ENCODE measurements at places on chromosomes 2 and 18.

DNA sequence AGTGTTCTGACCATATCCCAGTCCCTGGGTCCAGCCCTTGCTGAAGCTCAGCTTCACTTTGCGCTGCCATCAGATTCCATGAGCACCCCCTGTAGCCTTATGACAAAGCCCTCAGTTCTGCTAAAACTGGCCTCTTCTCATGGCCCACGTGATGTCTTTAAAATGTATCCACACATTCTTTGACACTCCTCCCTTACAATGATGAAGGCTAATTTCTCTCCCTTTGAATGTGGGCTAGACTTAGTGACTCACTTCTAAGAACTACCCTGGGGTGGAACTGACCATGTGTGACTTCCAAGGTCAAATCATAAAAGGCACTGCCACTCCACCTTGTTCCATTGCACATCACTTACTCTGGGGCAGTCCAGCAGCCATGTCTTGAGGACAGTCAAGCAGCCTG, 45.4 kb upstream of the GORASP2 start:
- DNase-seq = no peak

GRCh38 chr2:97948926-97949325, 46.8 kb downstream of the TMEM131 start:
- no peak for DNase-seq

- no peak for DNase-seq
These were observed 61.5 kb downstream of the G6PC2 start for GRCh38 chr2:168962636-168963035.

- DNase-seq = no peak
These were observed 17.2 kb downstream of the SULT1C2 start for GRCh38 chr2:108305901-108306300.

DNA sequence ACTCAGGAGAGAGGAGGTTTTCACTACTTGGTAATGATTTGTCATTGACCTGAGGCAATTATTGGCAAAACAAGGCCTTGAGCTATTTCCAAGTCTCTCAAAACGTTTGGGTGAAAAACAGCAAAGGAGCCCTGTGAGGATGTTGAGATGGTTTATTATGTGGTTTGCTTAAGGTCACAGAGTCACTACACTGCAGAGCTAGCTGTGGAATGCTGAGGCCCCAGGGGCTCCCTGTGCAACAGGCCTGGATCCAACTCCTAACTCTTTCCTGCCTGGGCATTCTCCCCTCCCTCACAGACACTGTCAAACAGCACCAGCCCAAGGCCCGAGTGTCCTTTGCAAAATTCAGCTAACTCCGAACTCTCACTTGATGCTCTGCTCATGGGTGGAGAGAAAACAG, 754.6 kb upstream of the SOX11 start:
- no peak for DNase-seq

GRCh38 chr2:54773838-54774237, 50.4 kb downstream of the EML6 start:
- no peak for DNase-seq

GRCh38 chr18:55300936-55301531, 287.0 kb downstream of the TCF4 start:
- DNase-seq = no peak

DNA sequence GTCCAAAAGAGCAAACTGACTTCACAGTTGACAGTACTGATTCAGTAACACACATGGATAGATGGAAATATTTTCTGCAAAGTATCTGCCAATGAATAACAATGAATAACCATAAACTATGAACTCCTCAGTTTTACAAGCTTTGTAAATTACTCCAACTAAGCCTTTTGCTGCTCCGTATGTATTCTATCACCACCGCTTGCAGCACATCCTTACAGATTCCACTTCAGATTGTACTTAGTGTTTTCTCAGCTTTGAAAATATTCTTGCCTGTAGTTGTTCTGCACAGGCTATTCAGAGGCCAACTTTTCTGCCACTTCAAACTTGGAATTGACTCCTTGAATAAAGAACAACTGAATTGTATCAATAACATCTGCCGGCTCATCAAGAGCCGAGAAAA, 36.2 kb downstream of the TLK1 start:
- DNase-seq = no peak

GRCh38 chr2:175769200-175769599, 232.9 kb downstream of the LNPK start:
- no peak for DNase-seq

DNA sequence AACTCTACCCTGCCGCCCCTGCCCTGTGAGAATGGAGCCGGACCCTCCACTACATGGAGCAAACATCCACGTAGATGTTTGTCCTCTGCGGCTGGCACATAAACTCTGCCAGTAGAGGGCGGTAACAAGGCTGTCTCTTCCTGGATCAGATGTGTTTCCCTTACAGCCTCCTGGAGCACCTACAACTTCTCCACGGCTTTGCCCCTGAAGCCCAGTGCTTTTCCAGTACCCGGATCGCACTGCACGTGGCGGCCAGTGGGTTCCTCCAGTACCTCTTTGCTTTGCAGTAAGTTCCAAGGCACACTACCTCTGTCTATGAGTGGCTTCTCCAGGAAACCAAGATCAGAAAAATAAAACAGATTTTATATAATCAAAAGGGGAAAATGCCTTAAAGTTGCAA, 651.3 kb downstream of the DCDC2C start:
- no peak for DNase-seq

- no peak for DNase-seq
These were observed 17.1 kb downstream of the HS6ST1 start for GRCh38 chr2:128301501-128301966.

GRCh38 chr18:76958692-76959341, 136.5 kb downstream of the ZNF236 start:
- no peak for DNase-seq

DNA sequence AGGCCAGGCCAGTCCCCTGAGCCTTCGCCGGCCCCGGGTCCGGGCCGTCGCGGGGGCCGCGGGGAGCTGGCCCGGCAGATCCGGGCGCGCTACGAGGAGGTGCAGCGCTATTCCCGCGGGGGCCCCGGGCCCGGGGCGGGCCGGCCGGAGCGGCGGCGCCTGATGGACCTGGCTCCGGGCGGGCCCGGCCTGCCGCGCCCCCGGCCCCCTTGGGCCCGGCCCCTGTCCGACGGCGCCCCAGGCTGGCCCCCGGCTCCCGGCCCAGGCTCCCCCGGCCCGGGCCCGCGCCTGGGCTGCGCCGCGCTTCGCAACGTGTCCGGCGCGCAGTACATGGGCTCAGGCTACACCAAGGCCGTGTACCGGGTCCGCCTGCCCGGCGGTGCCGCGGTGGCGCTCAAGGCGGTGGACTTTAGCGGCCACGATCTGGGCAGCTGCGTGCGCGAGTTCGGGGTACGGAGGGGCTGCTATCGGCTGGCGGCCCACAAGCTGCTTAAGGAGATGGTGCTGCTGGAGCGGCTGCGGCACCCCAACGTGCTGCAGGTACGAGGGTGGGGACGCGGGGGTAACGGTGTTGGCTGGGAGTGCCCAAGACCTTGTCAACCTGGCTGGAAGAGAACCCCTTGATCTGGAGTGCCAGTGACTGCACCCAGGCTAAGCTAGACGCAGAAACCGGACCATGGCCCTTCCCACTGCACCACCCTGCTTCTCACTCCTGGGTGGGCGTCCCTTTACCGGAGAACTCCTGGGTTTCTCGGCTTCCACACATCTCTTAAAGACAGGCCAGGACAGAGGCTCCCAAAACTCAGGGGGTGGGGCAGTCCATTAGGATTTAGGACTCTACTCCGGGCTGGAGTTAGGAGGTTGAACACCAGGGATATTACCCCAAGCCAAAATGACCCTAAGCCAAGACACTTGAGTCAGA, 739 bp downstream of the PKDCC start:
- no peak for DNase-seq

GRCh38 chr2:151887164-151887563, 58.9 kb upstream of the ARL5A start:
- DNase-seq = no peak

- DNase-seq = peak; percentile 46
These were observed 14.6 kb downstream of the UGP2 start for GRCh38 chr2:63856303-63856603.

DNA sequence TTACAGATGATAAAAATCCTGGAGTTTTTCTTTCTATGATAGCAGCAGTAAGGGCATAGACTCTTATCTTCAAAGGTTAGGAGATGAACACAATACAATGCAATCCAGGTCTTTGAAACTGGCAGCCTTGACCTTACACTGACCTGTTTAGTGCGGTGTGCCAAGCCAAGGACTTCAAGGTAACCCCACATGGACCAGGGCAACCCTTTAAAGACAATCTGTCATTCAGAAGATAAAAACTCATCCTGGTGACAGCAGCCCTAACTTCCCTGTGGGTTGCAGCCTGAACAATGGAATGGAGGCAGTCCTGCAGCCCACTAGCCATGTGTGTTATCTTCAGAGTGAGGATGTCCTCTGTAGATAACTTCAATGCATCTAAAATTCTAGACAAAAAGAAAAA, 78.1 kb downstream of the RTTN start:
- DNase-seq = no peak

- DNase-seq = no peak
These were observed 47.0 kb downstream of the TWIST2 start for GRCh38 chr2:238894950-238895298.

- no peak for DNase-seq
These were observed 48.0 kb downstream of the EFEMP1 start for GRCh38 chr2:55875434-55876135.

- peak; percentile 9 for DNase-seq
These were observed 996 bp downstream of the TGFBRAP1 start for GRCh38 chr2:105328281-105329196.

DNA sequence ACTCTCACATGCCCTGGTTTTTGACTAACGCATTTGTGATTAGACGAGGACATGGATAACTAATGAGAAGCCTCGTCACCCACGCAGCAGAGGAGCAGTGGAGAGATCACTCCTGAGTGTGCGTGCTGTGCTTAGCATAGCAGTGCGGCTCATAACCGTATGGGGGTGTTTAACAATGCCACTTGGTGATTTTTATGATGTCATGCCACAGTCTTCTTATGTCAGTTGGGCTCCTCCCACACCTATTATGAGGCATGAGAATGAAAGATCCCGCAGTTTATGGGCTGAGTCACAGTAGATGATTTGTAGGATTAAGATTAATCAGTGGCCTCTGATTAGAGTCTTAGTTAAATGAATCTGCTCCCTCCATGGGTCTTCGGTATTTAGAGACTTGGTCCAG, 2.5 kb upstream of the SMIM21 start:
- DNase-seq = no peak

- no peak for DNase-seq
These were observed 89.6 kb upstream of the CCDC141 start for GRCh38 chr2:179139506-179139905.

DNA sequence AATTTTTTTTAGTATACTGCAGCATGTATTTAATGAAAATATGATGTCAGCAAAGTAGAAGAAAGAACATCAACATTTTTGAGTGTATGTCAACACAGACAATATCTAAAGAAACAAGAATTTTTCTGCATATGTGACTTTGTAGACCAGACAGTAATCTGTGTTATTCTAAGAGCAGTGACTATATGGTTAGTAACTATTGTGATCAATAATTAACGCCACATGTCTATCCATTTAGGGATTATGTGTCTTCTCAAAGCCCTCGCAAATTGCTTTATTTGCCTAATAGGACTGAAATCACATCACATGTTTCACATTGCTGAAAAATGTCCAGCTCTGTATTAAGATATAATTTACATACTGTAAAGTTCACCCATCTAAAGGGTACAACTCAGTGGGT, 107.8 kb downstream of the GFPT1 start:
- DNase-seq = no peak

DNA sequence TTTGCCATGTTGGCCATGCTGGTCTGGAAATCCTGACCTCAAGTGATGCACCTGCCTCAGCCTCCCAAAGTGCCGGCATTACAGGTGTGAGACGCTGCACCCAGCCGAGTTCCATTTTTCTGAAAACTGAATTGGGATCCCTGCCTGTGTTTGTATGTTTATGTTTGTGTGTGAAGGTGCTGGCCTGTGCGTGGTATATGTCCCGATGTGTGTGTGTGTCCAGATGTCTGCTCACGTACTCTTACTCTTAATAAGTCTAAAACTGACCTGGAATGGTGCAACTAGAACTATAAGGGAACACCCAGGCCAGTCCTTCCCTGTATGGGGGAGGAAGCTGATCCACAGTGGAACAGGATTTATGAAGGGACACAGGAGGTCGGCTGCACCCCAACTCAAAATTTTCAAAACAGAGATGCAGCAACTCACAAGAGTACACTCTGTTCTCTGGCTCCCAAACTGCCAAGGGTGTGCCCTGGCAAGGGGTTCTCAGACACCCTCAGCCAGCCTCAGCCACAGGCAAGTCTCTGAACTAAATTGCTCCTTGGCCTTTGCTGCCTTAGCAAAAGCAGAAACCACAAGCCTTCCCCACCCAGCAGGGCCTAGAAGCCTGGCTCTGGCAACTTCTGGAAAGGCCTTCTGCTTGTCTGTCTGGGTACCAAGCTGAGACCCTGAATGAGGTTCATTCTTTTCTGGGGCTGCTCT, 36.5 kb downstream of the RHOB start:
- DNase-seq = no peak

DNA sequence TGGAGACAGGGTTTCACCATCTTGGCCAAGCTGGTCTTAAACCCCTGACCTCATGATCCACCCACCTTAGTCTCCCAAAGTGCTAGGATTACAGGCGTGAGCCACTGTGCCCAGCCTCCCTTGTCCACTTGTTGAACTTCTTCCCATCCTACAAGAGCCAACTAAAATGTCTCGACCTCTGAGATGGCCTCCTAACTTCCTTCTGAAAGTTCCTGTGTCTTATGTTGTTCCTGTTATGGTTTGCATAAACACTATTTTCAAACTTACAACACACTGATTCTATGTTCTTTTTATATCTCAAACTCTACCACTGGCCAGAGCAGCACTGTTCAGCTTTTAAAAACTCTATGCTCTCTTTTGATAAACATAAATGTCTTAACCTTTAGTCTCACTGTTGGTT, 63.3 kb upstream of the UGP2 start:
- no peak for DNase-seq

DNA sequence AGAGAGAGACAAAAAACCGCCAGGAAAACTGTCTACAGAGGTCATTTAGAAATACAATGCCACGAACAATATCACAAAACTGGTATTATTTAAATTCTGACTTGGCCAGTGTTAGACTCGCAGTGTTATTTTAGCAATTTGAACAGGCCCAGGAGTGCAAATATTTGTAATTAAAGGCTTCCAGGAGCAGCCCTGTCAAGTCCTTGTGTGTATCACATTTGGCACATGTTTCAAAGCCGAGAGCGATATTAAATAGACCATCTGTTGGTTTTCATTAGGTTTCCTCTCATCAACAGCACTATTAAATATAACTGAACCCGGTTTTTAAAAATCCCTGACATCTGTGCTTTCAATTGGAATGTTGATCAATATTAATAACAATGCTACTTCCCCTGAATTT, 656.9 kb downstream of the TSN start:
- no peak for DNase-seq

DNA sequence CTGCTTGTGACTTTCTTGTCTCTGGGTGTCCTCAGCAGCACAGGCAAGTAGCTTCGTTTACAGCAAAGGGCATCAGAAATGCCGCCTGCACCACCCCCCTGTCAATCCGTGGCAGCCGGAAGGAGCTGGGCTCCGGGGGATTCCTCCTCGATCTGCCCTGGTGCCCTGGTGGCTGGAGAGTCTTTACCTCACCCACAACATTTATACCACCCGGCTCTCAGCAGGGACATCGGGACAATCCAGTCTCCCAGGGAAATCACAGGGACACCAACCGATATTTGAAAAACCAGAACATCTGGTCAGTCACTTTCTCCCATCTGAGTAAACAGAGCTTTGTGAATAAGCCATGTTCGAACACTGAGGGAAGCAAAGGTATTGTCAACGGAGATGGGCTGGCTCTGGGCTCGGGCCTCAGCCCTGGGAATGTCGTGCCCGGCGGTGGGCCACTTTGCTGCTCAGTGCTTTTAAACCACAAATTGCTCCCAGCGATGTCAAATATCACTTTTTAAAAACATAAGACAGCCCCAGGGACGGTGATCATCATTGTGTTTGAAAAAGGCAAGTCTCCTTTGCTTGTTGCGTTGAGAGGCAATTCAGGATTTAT, 210.0 kb upstream of the SALL3 start:
- DNase-seq = no peak
